ENCODE measurements at places on chromosomes 2 and 18.

DNA sequence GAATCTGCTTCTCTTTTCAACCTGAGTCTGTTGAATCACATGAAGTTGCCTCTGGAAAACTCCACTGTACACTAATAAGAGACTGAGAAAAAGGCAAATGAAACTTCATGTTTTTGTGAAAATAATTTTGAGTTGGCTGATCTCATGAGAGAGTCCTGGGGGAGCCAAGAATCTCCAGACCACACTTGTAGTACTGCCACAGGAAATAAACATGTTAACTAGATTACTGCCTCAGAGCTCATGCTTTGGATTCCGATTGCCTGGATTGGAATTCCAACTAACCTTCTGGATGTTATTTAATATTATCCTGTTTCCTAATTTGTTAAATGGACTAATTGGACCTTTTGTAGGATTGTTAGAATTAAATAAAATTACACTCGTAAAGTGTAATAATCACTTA is 25.2 kb downstream of the NUP35 start:
- DNase-seq: peak; percentile 68

DNA sequence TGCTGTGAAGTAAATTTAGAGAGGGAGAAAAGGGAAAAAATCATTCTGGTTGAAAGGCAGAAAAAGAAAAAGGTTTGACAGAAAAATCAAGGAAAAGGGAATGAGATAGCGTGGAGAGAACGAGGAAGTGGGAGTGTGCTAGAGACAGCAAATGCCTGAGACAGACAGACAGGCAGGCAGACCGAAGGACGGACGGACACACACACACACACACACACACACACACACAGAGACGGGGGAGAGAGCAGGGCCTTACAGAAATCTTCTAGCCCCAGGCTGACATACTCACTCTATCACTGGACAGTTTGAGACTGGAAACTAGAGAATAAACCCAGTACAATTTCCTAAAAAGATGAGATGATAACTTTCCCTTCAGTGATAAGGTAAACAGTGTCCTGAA is 238.4 kb downstream of the ZNF521 start:
- no peak for DNase-seq

DNA sequence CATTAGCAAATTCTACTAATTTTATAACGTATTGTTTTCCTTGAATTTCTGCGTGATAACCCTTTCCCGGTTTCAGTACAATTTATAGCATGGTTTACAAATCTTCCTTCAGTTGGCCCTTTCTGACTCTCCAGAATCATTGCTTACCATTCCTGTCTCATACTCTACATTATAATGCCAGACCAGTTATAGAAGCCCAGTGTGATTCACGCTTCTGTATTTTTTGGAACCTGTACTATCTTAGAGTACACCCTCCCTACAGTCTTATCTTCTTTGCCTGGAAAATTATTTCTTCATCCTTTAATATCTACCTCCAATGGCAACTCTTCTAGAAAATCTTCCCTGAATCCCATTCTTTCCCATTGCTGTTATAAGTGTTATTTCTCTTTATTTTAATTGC is 391.6 kb upstream of the SYT4 start:
- DNase-seq: no peak

DNA sequence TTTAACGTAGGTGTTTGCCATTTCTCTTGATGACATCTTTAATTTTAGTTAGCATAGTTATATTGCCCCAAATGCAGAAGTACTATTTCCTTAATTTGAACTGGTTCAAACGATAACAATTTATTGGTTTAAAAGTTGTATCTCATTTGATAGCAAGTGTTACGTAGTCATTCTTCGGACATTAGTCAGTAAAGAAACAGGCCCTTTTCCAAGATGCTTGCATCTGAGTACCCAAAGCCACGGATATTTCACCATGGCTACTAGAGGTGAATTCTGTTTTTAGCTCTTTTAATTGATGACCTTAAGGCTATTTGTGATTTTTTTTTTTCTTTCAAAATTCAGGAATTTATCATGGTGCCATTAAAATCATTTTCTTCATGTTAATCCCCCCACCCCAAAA is 32.1 kb downstream of the GLS start:
- DNase-seq: peak; percentile 47
